HepG2 (cell line): ENCODE measurements at places on chromosomes 1 and 21.

DNA sequence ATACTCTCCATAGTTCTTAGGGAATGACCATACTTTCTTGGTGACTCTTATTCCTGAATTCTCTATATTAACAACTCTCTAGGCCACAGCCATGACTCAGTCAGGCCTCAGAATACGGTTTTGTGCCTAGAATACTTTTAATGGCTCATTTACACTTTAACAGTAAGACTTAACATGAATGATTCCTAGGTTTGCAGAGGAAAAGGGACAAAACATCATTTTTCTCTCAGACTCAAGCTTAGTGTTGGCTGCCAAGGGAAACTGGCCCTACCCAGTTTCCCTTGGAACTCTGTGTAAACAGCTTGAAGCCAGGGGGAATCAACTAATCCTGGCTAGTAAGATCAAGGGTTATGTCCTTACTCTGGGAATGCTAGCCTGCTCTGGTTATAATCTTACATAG lies 164.9 kb upstream of the PKN2 start:
- H3K36me3 ChIP-seq = no peaks in the 10 kb centered on the region
- no peaks in the 10 kb centered on the region for H3K27me3 ChIP-seq
- no peak for DNase-seq
- H3K4me3 ChIP-seq = no peak overlapping the region

GRCh38 chr1:174417921-174418320 lies 29.8 kb upstream of the GPR52 start:
- H3K4me1 ChIP-seq = no peaks in the 10 kb centered on the region
- H3K27ac ChIP-seq = no peak overlapping the region

- H3K27ac ChIP-seq = no peak overlapping the region
- 0 out of 2 replicates have a peak, but pooled peaks cover 6% of the 10 kb centered on the region for H3K4me1 ChIP-seq
- no peak overlapping the region for H3K4me3 ChIP-seq
- no peaks in the 10 kb centered on the region for H3K36me3 ChIP-seq
Measured at GRCh38 chr1:204751480-204751879, 65.9 kb upstream of the LRRN2 start.

GRCh38 chr1:59598120-59598440 lies 216.7 kb upstream of the HOOK1 start:
- H3K4me1 ChIP-seq = peaks cover 37% of the 10 kb centered on the region
- H3K27me3 ChIP-seq = no peaks in the 10 kb centered on the region
- DNase-seq = no peak
- H3K36me3 ChIP-seq = no peaks in the 10 kb centered on the region
- no peak overlapping the region for H3K27ac ChIP-seq

DNA sequence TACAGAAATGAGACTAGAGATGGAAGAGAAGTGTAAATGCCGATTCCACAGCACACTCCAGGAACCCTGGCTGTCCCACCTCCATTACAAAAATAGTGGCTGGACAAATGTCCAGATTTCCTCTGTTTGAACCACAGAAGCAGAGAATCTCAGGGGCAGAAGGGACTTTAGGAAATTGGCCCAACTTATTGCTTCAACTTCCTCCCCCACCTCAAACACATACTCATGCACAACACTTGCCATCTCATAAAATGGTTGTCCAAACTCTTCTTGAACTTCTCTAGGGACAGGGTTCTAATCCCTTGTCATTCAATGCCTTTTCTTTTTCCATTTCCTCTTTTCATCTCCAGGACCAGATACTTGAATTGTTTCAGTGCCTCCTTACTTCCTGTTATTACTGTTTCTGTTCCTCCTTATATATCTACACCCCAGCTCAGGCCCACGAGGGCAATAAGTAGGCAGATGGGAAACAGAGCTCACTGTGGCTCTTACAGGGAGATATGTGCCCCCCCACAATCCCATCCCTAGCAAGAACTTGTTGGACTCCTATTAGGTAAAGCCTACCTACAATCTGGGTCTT lies 8.5 kb upstream of the B4GALT3 start:
- no peak for DNase-seq
- H3K4me1 ChIP-seq = peaks cover 9% of the 10 kb centered on the region
- H3K27me3 ChIP-seq = no peaks in the 10 kb centered on the region
- H3K36me3 ChIP-seq = no peaks in the 10 kb centered on the region

- no peak overlapping the region for H3K27ac ChIP-seq
- 0 out of 2 replicates have a peak, but pooled peaks cover under 1% of the 10 kb centered on the region for H3K36me3 ChIP-seq
- no peak overlapping the region for H3K4me3 ChIP-seq
- H3K27me3 ChIP-seq = no peaks in the 10 kb centered on the region; the same call in 2 of the 3 replicates
- DNase-seq = no peak
- peaks cover 26% of the 10 kb centered on the region for H3K4me1 ChIP-seq
Measured at GRCh38 chr1:23741609-23742008, 1.7 kb upstream of the ELOA start.

GRCh38 chr1:93448983-93449804 lies 1.3 kb downstream of the FNBP1L start:
- no peaks in the 10 kb centered on the region for H3K27me3 ChIP-seq
- peak overlapping the region; percentile 90 for H3K27ac ChIP-seq
- peaks cover 40% of the 10 kb centered on the region for H3K4me1 ChIP-seq
- peaks cover 1% of the 10 kb centered on the region for H3K36me3 ChIP-seq
- DNase-seq = peak; percentile 12

GRCh38 chr1:8871965-8872399 lies 6.5 kb downstream of the ENO1 start:
- no peak overlapping the region for H3K4me3 ChIP-seq
- H3K36me3 ChIP-seq = peaks cover 41% of the 10 kb centered on the region
- no peaks in the 10 kb centered on the region; the same call in 2 of the 3 replicates for H3K27me3 ChIP-seq
- H3K4me1 ChIP-seq = peaks cover 82% of the 10 kb centered on the region
- peak overlapping the region; percentile 62 for H3K27ac ChIP-seq

- H3K27ac ChIP-seq = no peak overlapping the region
- H3K27me3 ChIP-seq = peaks cover 16% of the 10 kb centered on the region
- H3K4me3 ChIP-seq = no peak overlapping the region
Measured at GRCh38 chr1:1197188-1197500, 9.2 kb downstream of the TNFRSF18 start.

DNA sequence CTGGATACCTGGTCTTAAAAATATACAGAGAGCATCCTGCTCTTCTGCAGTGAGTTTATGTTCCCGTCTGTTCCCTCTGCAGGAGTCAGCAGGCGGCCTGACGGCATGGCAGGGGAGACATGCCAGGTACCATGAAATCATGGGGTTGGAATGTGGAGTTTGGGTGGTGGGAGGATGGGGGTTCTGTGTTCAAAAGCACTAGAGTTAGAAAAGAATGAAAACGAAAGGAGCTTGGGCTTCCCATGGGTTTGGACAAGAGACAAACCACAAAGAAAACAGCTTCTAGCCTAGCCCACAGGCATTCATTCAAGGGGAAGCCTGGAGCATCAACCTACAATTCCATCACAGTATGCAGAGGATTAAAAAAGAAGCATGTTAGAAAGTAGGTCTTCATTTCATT lies 59.9 kb downstream of the WARS2 start:
- H3K36me3 ChIP-seq = no peaks in the 10 kb centered on the region
- DNase-seq = no peak
- H3K27ac ChIP-seq = no peak overlapping the region

DNA sequence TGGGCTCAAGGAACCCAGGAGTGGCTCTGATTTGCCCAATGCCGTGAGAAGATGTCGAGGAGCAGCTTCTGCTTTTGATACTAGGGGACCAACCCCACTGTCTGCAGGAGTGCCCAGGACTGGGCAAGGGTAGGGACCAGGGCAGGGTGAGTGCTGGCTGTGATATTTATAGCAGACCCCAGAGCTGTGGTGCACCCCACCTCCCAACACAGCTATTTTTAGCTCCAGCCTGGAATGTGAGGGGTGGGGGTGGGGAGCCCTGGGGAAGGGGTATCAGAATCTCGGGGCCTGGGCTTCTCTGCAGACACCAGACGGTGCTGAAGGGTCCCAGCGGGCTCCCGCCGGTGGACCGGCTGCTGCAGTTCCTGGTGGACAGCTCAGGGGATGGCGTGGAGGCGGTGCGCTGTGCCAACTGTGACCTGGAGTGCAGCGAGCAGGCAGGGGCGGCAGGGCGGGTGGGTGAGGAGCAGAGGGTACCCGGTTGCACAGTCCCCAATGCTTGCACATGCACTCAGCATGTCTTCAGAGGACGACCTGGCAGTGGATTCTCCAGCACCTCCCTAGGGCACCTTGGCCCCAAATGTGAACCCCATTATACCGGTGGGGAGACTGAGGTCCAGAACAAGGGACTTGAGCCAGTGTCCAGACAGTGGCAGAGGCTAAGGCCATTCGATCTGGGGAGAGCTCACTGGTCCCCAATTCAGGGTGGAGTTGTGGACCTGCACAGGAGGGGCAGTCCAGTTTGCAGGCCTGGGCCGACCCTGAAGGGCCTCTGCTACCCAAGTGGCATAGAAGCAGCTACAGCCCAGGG lies 1.4 kb downstream of the RNF207 start:
- H3K4me1 ChIP-seq = peaks cover 17% of the 10 kb centered on the region
- H3K27me3 ChIP-seq = no peaks in the 10 kb centered on the region
- no peak for DNase-seq
- no peak overlapping the region for H3K27ac ChIP-seq

DNA sequence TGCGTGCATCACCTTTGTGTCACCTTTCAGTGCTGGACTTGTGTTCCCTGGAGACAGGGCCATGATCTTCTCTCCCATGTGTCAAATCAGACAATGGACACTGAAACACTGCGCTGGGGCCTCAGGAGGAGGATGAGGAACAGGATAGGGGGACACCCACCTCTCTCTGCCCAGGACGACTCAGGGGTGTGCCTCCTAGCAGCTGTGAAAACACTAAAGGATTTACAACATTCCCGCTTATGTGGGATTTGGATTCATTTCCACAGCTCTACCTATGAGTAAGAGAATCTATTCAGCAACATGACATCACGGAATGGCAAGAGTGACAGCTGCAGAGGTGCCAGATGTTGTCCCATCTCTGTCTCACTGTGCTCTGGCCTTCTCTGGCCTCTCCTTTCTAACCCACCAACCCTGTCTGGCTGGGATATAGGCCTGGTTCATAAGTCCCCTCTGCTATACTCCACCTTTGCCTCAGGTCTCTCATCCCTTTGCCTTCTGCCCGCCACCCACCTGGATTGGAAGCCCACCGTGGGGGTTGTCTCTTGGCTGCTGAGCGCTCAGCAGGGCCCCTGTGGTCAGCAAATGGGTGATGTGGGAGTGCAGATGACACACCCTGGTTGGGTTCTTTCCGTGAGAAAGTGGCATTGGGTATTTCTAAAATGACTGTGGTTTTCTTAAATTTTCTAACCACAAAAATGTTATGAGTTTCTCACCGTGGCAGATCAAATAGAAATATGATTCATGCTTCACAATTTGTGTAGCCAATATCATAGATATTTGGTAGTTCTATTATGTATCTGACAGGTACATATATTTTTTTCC lies 47.1 kb upstream of the TLR5 start:
- H3K4me3 ChIP-seq = no peak overlapping the region
- no peaks in the 10 kb centered on the region for H3K36me3 ChIP-seq
- no peak for DNase-seq
- H3K27ac ChIP-seq = no peak overlapping the region
- peaks cover 2% of the 10 kb centered on the region; the same call in 1 of the 2 replicates for H3K27me3 ChIP-seq

DNA sequence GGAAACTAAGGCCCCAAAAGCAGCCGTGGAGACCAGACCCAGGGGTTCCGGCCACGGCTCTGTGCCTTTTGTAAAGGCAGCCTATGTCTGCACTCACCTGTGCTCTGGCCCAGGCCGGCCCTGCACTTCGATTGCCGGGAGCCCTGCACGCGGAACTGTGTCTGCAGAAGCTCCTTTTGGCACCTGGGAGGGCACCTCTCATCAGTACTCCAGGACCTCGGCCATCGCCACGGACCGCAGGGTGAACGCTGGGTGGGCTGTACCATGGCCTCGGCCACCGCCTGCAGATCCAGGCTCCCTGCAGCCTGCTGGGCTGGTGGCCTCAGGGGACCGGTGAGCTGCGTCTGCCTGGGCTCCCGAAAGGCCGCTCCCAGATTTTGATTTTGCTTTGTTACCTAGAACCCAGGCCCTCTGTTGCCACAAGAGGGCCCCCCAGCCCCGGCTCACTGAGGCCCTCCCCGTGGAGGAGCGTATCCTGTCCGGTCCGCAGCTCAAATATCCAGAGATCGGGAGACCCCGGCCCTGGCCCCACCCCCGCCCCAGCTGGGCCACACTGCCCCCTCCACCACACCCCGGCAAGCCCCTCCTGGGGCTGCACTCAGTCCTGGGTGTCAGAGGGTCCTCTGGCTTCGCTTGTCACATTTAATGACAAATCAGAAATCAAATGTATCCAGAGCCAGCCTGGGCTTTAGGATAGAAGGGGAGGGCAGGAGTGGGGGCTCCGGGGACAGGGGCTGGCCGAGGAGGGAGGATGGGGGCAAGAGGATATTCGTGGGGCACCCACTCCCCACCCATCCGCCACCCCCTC lies 60.2 kb upstream of the PDE9A start:
- no peak overlapping the region for H3K27ac ChIP-seq
- DNase-seq = peak; percentile 48
- peaks cover 43% of the 10 kb centered on the region for H3K27me3 ChIP-seq
- no peaks in the 10 kb centered on the region for H3K36me3 ChIP-seq
- H3K4me3 ChIP-seq = peak overlapping the region; percentile 35

- no peak for DNase-seq
- no peak overlapping the region for H3K4me3 ChIP-seq
- no peaks in the 10 kb centered on the region for H3K36me3 ChIP-seq
- H3K4me1 ChIP-seq = peaks cover 19% of the 10 kb centered on the region
Measured at GRCh38 chr1:51231120-51231519, 5.0 kb upstream of the RNF11 start.

DNA sequence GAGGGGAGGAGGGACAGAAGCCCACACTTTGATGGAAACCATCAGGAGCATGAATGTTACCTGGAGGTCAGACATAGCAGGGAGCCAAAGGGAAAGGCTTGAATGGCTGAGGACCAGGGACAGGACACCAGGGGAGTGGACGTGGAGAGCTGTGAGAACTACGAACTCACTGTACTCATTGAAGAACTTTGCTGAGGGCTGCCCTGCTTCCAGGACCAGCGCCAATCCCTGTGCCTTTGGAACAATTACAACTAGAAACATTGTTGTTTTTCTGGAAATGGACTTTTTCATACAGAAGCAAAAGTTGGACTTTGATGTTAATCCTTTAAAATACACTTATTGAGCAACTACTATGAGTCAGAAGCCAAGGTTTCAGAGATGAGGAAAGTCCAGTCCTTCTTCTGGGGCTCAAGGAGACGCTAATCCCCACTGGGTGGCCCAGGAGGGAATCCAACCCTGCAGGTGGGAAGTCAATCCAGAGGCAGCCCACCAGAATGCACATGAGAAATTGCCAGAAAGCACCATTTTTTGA lies 12.9 kb downstream of the TSPAN2 start:
- H3K27me3 ChIP-seq = peaks cover 3% of the 10 kb centered on the region
- no peak overlapping the region for H3K4me3 ChIP-seq
- DNase-seq = no peak
- H3K27ac ChIP-seq = no peak overlapping the region

DNA sequence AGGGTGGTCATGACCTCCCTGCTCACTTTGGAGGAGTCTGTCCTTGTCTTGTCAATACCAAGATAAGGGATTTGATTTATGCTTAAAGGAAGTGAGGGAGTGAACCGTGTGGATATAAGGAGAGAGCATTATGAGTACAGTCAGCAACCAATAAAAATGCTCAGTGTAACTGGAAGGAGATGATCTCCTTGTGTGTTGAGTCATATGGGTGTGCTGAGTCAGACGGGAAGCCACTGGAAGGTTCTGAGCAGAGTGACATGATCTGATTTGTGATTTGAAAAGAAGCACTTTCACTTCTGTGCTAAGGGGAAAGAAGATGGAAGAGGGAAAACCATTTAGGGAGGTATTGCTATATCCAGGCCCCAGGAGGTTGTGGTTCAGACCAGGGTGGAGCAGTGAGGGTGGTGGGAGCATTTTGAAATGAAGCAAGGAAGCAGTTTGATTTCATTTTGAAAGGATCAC lies 2.5 kb upstream of the BCL10 start:
- H3K4me3 ChIP-seq = peak overlapping the region; percentile 51
- H3K36me3 ChIP-seq = no peaks in the 10 kb centered on the region
- H3K4me1 ChIP-seq = peaks cover 58% of the 10 kb centered on the region

GRCh38 chr1:240706150-240706935 lies 94.4 kb upstream of the GREM2 start:
- H3K27ac ChIP-seq = no peak overlapping the region
- H3K36me3 ChIP-seq = no peaks in the 10 kb centered on the region
- no peak for DNase-seq
- peaks cover 4% of the 10 kb centered on the region; the same call in 1 of the 3 replicates for H3K27me3 ChIP-seq
- no peak overlapping the region for H3K4me3 ChIP-seq
- no peaks in the 10 kb centered on the region for H3K4me1 ChIP-seq
